Kidney (tissue), 22 donors: ENCODE measurements at places on chromosomes 12 and 14.

GRCh38 chr14:27040552-27040951, 442.7 kb upstream of the NOVA1 start:
- no peak for DNase-seq

DNA sequence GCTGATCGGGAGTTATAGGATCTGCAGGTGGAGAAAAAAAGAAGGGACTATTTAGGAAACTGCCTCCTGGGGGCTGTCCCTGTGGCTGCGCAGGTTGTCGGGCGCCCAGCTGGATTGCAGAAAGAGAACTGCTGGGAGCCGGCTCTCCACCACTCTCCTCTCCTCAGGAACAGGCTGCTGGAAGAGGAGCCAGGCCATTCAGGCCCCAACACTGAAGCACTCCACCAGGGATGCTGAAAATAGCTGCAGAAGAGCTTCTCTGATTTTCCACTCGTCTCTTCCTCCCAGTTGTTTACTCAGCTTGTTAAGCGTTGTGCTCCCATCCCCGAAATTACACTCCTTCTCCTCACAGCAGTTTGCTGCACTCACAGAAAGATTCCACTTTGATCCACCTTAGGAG, 347.3 kb downstream of the GLT1D1 start:
- DNase-seq: no peak

DNA sequence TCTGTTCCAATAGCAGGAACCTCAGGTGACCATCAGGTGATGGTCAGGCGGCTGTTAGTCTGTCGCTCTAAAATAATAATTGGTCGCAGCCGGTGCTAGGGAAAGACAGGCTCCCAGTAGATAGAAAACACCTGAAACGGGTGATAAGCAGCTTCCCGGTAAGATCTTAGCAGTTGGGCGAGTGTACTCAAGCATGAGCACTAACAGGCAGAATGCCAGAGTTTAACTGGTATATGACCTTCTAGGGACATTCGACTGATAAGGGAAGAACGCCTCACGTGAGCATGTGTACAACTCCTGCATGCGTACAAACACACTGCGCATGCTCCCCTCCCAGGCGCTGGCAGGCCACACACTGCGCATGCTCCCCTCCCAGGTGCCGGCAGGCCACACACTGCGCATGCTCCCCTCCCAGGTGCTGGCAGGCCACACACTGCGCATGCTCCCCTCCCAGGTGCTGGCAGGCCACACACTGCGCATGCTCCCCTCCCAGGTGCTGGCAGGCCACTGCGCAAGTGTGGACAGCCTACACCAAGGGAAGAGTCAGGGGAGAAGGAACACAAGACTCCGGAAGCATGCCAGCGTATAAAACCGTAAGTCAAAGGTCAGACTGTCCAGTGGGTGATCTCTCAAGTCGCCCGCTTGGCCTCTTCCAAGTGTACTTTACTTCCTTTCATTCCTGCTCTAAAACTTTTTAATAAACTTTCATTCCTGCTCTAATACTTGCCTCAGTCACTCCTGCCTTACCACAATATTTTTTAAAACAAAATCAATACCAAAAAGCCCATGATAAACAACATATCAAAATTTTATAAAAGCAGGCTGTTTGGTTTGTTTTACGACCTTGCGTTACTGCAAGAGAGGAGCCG, 24.5 kb downstream of the GPRC5D start:
- DNase-seq: peak; percentile 80

DNA sequence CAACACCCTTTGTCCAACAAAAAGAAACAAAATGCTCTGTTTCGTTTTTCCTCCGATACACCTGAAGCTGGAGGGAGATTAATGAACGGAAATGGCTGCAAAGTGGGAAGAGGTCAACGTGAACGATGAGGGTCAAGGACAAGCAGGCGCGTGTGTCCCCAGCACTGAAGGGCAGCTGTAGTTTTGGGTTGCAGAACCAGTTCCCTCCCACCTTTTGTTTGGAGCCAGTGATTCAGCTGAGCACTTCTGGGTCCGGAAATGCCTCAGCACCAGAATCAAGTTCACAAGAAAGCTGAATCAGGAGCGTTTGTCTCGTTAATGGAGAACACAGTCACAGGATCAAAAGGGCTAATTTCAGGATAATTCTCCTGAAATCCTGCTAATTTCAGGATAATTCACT, 51.1 kb upstream of the PWP1 start:
- DNase-seq: no peak

DNA sequence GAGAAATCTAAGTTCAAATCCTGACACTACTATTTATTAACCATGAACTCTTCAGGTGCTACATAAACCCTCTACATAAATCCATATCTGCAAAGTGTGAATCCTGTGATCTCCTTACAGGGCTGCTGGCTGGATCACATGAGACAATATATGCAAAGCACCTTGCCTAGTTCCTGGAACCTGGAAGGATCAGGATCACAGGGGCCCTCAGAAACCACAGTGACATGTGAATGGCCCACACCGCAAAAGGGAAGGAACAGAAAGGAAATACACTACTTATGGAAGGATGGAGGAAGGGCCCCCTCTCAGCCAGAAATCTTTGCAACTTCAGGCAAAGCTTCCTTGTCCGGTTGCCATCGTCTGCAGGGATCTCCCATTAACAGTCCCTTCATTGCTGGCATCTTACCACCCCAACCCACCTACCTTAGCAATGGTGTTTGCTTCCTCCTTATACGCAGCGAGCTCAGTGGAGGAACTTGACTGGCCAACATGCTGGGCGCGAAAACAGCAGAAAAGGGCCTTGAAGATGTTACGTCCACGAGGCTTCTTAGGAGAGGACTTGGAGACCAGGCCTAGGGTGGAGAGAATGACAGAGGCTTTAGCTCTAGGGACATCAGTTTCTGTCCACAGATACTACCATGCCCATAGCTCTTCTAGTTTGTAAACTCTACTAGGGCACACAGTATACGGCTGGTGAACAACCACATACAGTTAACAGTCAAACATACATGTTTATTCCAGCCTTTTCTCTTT, 10.7 kb upstream of the AVIL start:
- no peak for DNase-seq

DNA sequence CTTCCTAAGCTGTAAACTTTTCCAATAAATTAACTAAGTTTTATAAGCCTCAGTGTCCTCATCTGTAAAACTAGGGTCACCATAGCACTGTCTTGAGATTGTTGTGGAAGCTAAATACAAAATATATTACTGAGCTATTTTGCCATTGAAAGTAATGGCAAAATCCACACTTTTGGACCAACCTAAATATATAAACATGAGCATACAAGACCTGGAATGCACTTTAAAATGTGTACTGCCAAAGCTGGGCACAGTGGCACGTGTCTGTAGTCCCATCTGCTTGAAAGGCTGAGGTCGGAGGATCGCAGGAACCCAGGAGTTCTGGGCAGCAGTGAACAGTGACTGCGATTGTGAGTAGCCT, 29.8 kb upstream of the SINHCAF start:
- no peak for DNase-seq

- no peak for DNase-seq
Observed at GRCh38 chr14:31567655-31568054, 6.5 kb downstream of the NUBPL start.

DNA sequence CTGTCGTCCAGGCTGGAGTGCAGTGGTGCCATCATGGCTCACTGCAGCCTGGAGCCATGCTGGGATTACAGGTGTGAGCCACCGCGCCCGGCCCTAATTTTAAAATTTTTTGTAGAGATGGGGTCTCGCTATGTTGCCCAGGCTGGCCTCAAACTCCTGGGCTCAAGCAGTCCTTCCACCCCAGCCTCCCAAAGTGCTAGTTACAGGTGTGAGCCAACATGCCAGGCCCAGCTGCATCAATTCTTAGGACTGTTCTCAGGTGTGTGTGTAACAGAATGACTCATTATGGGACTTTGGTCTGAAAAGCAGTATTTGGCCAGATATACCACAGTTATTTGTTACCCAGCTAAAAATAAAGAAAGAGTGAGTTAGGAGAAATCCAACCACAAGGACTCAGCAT, 17.4 kb downstream of the LETMD1 start:
- DNase-seq: no peak

- no peak for DNase-seq
Observed at GRCh38 chr14:100711493-100711892, 15.2 kb upstream of the DLK1 start.

GRCh38 chr14:68014771-68015170, 195.2 kb downstream of the RAD51B start:
- DNase-seq: no peak

DNA sequence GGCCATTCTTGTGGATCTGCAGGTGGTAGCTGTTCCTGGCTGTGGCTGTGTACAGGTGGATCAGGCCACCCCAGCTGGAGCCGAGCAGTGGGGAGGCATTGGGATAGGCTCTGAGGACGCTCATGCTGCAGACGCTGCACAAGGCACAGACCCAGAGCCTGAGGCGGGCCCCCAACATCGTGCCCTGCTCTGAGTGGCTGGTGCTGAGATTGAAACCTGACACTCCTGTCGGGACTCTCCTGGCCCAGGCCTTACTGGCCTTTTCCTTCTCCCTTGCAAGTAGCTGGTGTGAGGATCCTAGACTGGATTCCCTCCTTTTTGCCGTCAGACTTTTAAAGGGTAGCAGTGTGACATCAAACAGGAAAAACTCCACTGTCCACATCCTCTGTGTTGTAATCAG, at the start of gene FGF23:
TSS of gene FGF23 (minus strand) at position 308 of the 400 bp plus-strand sequence. CDS start at position 178, 130 bp downstream.
- DNase-seq: peak; percentile 81

DNA sequence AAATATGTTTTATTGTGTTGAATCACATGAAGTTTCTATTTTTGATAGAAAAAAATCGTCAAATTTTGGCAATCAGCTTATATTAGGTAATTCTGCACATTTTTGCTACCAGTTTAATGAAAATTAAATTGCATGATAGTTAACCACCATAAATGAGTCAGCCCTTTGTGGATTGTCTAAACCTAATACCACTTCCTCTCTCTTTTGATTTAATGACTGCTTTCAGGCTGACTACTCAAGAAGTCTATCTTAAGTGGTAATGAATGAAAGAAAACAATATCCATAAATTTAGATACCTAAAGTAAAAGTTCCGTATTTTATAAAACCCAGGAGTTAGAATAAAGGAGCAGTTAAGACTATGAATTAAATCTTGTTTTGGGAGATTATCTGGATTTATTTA, 450.5 kb downstream of the TMEM117 start:
- DNase-seq: no peak

DNA sequence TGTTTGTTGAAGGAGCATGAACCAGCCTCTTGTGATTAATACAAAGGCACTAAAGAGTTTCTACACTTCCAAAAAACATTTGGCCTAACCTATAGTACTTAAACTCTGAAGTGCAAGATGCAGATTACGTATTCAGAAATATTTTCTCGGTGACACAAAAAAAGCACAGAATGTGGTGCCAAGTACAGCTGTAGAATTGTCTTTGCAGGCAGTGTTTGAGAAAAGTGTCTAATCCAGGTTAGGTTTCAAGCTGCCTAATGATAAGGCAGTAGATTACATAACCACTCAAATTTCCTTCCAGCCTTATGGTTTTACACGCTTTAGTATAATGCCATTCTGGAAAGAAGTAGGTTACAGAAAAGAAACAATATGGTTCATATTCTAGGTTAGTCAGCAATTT, 205.2 kb downstream of the KLHL28 start:
- DNase-seq: no peak

GRCh38 chr14:63535918-63536317, 7.3 kb downstream of the PPP2R5E start:
- DNase-seq: no peak

DNA sequence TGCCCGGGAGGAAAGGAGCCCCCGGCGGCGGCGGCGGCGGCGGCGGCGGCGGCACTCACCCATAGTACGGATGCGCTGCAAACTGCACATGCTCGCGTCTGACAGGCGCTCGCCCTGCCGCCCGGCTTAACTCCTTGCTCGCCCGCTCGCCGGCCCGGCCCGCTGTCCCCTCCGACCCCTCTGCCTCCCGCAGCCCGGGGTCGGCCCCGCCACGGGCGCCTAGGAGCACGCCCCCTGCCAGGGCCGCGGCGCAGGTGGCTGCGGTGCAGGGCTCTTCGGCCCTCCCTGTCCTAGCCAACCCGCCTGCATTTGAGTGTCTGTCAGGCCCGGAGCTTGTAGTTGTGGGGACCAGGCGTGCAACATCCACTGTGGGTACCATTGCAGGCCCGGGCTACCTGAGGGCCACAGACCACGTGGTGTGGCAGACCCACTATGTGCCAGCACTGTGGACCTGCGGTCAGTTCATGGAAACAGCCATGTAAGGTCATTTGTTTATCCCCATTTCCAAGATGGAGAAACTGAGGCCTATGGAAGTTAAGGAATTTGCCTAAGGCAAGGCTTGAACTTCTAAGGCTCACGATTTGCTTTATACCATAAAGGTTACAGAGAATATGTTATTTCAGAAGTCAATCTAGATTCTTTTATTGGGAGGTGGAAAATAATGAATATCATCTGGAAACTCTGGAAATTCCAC, 17.6 kb upstream of the PLEKHH1 start:
- DNase-seq: no peak

- DNase-seq: no peak
Observed at GRCh38 chr14:24300326-24300980, 803 bp downstream of the NOP9 start.

DNA sequence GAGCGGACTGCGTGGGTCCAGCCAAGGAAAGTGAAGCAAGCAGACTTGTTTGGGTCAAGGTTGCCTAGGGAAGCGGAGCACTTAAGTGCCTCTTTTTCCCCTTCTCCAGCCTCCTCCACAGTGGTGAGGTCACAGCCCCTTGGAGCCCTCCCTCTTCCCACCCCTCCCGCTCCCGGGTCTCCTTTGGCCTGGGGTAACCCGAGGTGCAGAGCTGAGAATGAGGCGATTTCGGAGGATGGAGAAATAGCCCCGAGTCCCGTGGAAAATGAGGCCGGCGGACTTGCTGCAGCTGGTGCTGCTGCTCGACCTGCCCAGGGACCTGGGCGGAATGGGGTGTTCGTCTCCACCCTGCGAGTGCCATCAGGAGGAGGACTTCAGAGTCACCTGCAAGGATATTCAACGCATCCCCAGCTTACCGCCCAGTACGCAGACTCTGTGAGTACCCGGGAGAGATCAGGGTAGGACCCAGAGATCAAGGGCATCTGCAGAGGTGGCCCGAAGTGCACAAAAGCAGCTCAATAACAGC, at the start of gene TSHR:
TSS of gene TSHR (plus strand) at position 206 of the 526 bp plus-strand sequence. CDS start at position 266, 60 bp downstream.
- no peak for DNase-seq

- peak; percentile 56 for DNase-seq
Observed at GRCh38 chr14:28751467-28752058, 15.0 kb upstream of the FOXG1 start.

GRCh38 chr12:24861766-24862540, 86.9 kb downstream of the BCAT1 start:
- DNase-seq: no peak

- no peak for DNase-seq
Observed at GRCh38 chr12:112182499-112182898, 57.1 kb downstream of the TRAFD1 start.

DNA sequence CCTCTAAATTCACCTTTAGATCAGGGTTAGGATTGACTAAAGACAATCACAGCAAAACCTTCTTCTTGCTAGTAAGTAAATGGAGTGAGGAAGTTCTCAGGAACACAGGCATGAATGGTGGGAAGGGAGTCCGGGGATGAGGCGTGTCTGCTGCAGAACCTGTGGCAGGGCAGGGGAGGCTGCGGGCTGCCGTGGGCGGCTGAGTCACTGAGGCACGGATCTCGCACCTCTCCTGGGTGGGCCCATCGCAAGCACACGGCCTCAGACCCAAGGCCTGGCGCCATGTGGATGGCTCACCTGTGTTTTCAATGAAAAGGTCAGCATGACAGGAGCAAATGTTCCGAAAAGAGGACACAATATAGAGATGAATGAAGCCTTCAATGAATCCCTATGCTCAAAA, 85.4 kb downstream of the PIWIL1 start:
- no peak for DNase-seq
